ENCODE measurements at places on chromosomes 7 and 10.

DNA sequence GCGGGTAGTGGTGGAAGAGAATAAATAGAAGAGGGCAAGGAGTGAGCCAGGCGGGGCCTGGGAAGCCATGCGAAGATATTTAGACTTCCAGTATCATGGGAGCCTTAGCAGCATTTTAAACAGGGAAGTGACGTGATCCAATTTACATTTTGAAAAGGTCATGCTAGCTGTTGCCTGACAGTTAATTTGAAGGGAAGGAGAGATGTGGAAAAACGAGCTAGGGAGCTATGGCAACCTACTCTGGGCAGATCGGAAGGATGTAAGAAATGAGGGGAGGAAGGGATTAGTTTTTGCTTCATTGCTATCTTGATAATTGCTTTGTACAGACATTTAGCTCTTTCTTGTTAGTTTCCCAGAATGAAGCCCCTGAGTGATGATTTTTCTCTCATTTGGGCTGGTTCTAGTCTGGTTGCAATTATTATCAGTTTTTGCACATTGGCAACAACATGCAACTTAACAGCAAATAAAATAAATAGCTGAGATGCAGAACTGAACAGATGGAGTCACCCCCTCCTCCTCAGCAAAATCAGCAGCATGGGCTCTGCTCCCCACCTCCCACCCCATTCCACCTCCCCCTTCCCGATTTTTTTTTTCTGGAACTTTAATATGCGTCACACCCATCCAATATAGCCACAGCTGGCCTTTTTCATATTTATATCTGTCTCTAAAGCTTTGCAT, 13.0 kb upstream of the CALU start:
- DNase-seq = no peak

DNA sequence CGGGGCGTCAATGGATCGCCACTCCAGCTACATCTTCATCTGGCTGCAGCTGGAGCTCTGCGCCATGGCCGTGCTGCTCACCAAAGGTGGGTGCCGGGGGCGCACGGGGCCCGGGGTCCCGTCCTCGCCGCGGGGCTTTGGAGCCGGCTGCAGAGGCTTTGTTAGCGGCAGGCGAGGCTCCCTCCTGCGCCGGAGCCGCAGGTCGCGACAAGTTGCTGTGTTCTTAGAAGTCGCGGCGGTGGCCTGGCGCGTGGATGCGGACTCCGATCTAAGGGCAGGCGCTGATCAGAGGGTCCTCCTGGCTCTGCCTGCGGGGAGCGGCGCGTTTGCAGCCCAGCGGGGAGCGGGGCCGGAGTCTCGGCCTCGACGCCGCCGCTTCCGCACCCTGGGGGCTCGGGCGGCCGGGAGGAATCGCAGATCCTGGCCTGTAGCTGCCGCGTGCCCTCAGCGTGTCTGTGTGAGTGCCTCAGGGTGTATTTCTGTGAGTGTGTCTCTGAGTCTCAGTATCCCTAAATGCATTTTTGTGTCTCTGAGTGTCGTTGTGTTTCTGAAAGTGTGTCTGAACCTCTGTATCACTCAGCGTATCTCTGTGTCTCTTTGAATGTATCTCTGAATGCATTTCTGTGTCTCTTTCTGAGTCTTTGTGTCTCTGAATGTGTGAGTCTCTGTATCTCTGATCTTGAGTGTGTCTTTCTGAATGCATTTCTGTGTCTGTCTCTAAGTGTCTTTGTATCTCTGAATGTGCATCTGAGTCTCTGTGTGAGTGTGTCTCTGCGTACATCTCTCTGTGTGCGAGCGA, 766 bp downstream of the BAMBI start:
- DNase-seq = no peak

DNA sequence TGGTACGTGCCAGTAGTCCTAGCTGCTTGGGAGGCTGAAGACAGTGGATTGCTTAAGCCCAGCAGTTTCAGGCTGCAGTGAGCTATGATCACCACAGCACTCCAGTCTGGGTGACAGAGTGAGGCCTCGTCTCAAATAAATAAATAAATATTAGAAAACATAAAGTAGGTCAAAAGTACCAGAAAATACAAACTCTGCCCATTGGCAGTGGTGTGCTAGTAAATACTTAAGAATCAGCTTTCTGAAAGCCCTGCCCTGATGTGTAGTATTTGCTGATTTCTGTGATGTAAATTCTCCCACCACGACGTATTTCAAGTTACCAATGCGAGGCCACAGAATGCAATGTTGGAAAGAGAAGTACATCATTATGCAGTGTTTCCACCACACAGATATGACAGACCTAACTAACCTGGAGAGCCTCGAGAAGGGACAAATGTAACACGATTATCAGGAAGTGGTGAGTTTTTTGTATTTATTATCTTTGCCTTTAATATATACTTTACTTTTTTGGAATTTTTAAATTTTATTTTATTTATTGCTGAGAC, 11.8 kb upstream of the MAP3K8 start:
- DNase-seq = no peak

GRCh38 chr7:120799813-120800475, 58.0 kb downstream of the TSPAN12 start:
- no peak for DNase-seq

- DNase-seq = no peak
These were observed 98.3 kb upstream of the ARHGAP21 start for GRCh38 chr10:24821986-24822385.

GRCh38 chr7:155685791-155686160, 41.3 kb downstream of the RBM33 start:
- DNase-seq = no peak

GRCh38 chr7:152551304-152552036, 115.7 kb upstream of the KMT2C start:
- no peak for DNase-seq

DNA sequence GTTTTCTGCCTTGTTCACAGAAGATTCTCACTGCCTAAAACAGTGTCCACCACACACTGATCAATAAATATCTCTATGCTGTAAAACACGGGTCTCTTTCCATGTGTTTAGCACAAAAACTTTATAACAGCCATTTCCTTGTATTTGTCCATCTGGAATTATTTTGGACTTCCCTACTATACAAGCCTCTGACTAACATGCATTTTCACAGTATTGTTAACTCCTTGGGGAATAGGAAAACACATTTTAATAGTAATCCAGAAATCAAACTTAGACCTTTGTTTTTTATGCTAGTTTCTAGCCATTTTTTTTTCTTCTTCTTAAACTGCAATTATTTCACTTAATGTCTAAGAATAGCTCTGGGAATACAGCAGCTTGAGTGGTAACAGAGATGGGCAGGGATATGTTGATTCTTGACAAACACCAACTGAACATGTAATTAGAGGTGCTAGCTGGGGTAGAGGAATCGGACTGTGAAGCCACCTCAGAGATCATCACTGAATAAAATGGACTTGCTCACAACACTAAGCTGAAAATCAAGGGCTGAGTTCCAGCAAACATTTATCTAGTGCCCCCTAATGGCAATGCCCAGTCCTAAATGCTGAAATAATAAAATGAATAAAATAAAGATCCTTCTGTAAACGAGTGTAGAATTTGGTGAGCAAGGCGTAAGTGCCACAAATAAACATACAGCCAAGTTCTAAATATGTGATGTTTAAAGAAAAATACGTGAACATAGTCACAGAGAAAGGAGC, 593.1 kb downstream of the SORCS1 start:
- peak; percentile 14 for DNase-seq

Data from NCI-H1105 treated with DMSO at 0.1 percent for 48 hours (cell line).